Activated T-helper 1 cell treated with anti-CD3 and anti-CD28 coated beads, Interleukin-12 subunit alpha, Interleukin-12 subunit beta, Interleukin-2, Interleukin-4 antibody, amounts not matched to agents 30 ng/mL and 10 ng/mL and 1 ng/mL, durations not matched to agents 14 hours and 24 hours and 36 hours (primary cell): ENCODE measurements at places on chromosomes 4 and X. TPM values are rescaled to one million over a fixed set of nuclear protein-coding genes. Genes with fewer than 3 reads are reported as not detected.

Gene LNX1
- not detected in 2 replicates for total RNA-seq

Gene DCLK2
- 0.08 TPM in 1 of 2 replicates, not detected in the other for total RNA-seq

Gene SYTL5
- total RNA-seq: not detected in 2 replicates

Gene GNL3L
- 75.5 and 76.1 TPM in 2 replicates for total RNA-seq

Gene P2RY4
- total RNA-seq: 0.27 TPM in 1 of 2 replicates, not detected in the other

Gene LANCL3
- total RNA-seq: 0.29 and 0.49 TPM in 2 replicates

Gene PCDH7
- not detected in 2 replicates for total RNA-seq

Gene ARHGAP6
- total RNA-seq: not detected in 2 replicates

Gene CEP44
- 15.4 and 18.2 TPM in 2 replicates for total RNA-seq

Gene RRH
- 0.13 TPM in 1 of 2 replicates, not detected in the other for total RNA-seq

Gene TADA2B
- total RNA-seq: 15.2 and 16.8 TPM in 2 replicates

Gene CENPVL2
- total RNA-seq: not detected in 2 replicates

Gene NXF2B
- not detected in 2 replicates for total RNA-seq

Gene WDR17
- total RNA-seq: 1.5 and 1.6 TPM in 2 replicates

Gene ARHGAP24
- not detected in 2 replicates for total RNA-seq
